Hematopoietic multipotent progenitor cell (in vitro differentiated cells): ENCODE measurements at places on chromosomes 7 and 10. TPM values are rescaled to one million over a fixed set of nuclear protein-coding genes. Genes with fewer than 3 reads are reported as not detected.

DNA sequence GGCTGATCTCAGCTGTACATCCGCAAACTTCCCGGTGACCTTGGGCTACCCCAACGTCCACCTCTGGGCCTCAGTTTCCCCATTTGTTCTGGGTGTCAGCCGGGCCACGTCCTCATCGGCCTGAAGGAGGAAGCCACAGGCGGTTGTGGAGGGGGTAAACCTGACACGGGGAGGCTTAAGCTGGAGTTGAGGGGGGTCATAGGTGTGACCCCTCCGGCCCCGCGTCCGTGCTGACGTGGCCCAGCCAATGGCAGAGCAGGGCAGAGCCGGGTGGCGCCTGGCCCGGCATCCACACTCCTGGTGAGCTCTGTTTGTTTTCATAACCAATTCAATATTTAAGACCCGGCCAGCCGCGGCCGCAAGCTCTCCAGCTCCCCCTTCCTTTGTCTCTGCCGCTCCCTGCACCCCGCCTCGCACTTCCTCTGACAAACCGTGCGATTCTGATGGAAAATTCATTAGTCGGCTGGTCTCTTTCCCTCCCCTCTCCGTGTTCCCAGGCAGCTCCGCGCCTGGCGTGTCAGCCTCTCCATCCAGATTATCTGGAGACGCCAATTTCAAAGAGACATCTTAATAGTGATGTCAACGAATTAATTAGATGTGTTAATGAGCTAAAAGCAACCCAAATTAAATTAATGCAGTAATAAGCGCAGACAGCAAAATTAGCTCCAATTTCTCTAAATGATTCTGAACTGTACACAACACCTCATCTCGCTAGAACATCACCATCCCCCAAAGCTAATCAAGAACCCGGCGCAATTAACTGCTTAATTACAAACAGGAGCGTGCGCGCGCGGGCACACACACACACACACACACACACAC lies 55.4 kb downstream of the MICALL2 start:
- no peak for DNase-seq

GRCh38 chr7:43482679-43483252 lies 100.1 kb upstream of the STK17A start:
- DNase-seq, result no peak

DNA sequence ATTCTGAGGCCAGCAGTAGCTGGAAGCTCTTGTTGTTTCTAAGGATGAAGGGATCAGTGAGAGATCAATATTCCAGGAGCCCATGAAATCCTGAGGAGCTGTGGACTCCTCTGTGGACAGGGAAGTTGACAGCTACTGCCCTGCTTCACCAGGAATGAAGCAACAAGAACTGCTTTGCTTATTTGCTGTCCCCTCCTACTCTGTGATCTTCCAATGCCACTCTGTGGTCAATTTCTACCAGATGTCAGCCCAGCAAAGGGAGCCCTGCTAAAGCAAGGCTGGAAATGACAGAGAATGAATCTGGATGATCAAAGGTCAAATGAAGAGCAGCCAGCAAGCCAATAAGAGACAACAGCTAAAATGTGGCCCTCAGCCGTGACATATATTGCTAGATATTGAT lies 227.5 kb upstream of the CHRM2 start:
- DNase-seq, result no peak

DNA sequence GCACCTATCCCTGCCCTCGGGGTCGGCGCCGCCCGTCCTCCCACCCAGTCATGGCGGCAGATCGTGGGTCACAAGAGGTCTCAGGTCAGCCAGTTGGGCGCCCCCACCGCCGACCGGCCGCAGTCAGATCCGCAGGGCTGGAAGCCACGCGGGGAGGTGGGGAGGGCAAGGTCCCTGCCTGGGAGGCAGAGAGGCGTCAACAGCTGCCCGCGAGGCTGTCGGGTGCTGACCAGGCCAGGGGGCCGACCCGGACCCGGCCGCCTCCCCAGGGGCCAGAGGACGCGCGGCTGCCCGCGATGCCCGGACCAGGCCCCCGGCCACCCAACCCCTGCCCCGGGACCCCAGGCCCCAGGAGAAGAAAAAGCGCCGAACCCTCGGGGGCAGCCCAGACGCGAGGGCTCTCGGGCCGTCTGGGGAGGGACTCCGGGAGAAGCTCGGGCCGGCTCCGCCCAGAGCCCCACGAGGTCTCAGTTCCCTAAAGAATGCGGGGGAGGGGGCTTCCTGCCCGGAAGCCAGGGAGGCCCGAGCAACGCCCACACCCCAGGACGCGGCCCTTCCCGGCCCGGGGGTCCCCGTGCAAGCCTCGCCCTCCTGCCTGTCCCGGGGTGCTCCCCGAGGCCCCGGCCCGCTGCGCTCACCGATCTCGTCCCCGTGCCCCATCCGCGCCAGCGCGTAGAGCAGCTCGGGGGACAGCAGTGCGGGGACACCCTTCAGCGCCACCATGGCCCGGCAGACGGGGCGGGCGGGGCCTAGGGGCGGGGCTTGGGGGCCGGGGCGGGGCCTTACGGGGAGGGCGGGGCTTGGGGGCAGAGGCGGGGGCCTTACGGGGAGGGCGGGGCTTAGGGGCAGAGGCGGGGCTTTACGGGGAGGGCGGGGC lies at the start of gene FUOM:
FUOM (minus strand) TSS at position 735 of the 877 bp plus-strand sequence; CDS start at position 723, 12 bp downstream.
- peak; percentile 76 for DNase-seq

DNA sequence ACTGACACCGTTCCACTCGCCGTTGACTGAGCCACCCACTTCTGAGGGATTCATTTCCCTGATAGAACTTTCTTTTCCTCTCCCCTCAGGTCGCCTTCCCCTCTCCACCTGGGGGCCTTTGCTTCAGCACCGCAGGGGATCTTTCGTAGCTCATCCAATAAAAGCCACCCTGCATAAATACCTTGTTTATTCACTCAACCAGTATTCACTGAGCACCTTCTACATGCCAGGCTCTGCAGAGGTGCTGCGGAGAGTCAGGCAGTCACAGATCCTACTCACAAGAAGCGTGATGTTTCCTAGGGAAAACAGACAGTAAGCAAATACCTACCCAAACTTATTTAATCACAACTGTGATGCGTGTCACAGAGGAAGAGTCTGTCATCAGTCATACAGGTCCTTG lies 127.7 kb downstream of the TEX36 start:
- DNase-seq, result no peak

DNA sequence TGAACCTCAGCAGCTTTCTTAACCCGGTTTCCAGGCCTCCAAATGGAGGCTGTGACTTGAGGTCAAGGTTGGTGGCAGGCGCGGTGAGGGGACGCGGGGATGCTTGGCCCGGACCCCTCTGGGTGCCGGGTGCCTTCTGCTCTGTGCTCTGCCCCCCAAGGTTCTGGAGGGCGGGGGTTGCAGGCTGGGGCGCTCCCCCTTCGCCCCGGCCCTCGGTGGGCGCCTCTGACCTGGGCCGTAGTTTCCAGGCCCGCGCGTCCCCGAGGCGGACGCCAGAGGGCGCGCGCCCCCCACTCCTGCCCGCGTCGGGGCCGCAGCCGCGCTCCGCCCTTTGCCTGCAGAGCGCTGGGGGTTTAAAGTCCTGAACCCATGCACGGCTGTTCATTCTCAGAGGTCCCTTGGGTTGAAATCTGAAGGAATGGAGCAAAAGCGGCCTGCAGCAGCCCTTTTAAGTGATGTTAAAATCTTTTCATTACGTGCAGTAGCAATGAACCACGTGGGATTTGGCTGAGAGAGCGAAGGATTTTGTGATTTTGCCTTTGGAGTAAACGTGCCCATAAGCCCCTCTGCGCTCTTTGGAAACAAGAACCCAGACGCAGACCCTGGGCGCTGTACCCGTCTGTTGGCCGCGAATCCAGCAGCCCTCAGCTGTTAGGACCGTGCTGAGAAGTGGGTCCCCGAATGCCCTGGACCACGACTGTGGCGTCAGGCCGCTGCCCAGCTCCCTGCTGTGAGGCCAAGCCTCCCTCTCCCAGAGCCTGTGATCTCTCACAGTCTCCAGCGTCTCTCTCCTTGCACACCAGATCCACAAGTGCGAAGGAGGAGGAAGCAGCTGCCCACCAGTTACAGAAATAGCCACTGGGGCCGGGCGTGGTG lies 135.0 kb downstream of the ACTR3B start:
- DNase-seq, result no peak

DNA sequence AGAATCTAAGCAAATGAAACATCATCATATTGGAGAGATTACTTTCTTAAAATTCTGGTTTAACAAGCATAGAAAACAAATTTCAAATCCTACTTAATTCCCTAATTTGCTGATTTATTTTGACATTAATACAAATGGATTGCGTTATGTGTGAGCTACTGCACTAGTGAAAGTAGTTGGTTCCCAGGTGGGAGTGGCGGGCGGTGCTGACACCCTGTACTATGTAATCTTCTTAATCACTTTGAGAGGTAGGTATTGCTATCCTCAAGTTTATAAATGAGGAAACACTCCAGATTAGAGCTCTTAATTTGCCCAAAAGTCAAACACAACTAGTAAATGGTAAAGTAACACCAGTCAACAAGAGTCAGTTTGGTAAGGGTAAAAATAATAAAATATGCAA lies 131.1 kb downstream of the ELAPOR2 start:
- no peak for DNase-seq

DNA sequence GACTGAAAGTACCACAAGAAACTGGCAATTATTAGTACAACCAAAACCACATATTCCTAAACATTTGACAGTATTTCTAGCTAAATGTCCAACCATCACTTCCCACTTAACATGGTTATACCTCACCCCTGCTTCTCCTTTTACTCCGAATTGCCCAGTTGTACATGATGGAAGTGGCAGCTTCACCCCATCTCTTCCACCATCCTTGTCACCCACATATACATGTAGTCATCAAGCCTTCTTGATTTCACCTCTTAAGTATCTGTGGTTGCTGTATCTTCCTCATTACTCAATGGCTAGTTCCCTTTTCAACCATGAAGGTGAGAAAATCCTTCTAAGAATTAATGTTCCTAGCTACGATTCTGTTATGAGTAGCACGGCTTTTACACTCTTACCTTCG lies 388.2 kb downstream of the CALN1 start:
- DNase-seq, result no peak

GRCh38 chr10:21649454-21649872 lies 115.4 kb downstream of the MLLT10 start:
- no peak for DNase-seq

DNA sequence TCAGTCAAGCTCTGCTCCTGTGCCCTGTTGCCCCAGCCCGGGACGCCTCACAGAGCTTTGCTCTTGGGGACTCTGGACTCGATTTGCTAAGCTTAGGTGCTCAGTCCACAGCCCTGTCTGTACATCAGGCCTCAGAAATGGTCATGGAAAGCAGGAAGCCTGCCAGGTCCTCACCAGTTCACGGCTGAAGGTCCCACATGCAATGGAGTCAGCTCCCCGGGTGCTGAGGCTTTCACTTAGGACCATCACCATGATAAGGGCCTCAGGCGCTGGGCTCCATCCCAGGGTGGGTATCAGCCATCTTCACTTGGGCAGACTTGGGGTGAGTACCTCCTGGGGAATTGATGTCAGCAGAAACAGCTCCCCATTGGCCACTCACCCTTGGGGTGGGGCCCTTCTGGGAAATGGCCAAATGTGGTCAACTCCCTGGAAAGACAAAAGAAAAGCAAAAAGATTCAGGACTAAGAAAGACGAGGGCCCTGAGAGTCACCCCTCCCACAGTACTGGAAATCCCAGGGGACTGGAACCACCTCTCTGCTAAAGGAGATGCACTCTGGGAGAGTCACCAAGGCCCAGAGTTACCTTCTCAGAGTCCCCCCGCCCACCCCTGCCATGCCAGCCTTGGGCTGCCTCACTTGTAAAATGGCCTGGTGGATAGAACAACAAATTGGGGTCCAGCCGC lies 37.6 kb downstream of the FAM53B start:
- DNase-seq, result no peak

- DNase-seq, result no peak
These were observed 32.3 kb downstream of the REEP3 start for GRCh38 chr10:63553473-63553872.

- no peak for DNase-seq
These were observed 497.3 kb upstream of the GALNT17 start for GRCh38 chr7:70634610-70635068.

GRCh38 chr10:121556455-121556854 lies 41.8 kb downstream of the FGFR2 start:
- DNase-seq, result no peak

DNA sequence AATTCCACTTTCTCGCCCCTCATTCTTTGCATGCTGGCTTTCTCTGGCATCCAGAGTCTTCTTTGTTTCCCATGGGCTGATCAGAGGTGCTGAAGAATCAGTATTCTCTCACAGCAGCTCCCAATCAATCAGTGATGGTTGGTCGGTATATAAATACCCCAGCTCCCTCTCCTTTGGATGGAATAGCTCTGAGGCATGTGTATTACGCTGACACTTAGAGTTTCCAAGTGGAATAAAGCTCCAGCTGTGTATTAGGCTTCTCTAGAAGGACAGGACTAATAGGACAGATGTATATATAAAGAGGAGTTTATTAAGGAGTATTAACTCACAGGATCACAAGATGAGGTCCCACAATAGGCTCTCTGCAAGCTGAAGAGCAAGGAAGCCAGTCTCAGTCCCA lies 218.3 kb upstream of the GRB10 start:
- no peak for DNase-seq

GRCh38 chr7:24786941-24787340 lies 29.7 kb upstream of the GSDME start:
- DNase-seq, result peak; percentile 57

- no peak for DNase-seq
These were observed 47.5 kb downstream of the INHBA start for GRCh38 chr7:41655426-41655825.

GRCh38 chr7:91228927-91229558 lies 35.2 kb upstream of the FZD1 start:
- DNase-seq, result no peak

DNA sequence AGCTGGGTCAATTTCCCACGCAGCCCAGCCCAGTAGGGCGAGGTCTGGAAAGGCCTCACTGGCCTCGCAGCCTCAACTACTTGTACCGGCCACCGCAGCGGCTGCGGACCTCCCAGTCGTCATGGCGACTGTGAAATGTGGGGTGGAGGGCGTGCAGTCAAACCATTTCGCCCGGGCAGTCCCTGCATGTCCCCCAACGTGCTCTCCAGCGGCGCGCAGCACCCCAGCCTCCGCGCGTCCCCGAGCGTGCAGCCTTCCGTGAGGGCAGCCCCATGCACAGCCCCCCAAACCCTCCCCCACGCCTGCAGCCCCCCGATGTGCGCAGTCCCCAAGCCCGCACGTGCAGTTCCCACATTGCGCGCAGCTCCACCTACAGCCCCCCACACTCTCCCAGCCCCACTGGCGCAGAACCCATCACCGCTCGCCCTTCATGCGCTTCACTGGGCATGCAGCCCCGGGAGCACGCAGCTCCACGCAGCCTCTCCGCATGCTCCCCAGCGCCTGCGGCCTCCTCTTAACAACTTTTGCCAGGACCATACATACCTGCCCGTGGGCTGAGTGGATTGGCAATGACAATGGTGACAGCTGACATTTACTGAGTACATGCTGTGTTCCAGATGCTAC lies 34.5 kb upstream of the SFTPD start:
- DNase-seq, result no peak

- no peak for DNase-seq
These were observed 21.6 kb downstream of the PNLIP start for GRCh38 chr10:116567335-116567734.

GRCh38 chr7:129887865-129888264 lies 64.9 kb downstream of the UBE2H start:
- no peak for DNase-seq

Gene ZNF117
- total RNA-seq, result 2.7 TPM

Gene IMMP2L
- total RNA-seq, result 11.6 TPM

Gene ADGRA1
- total RNA-seq, result not detected

Gene LDB3
- not detected for total RNA-seq

Gene FRAT2
- total RNA-seq, result 15.6 TPM

Gene CC2D2B
- under 0.01 TPM for total RNA-seq

Gene SFTPA1
- not detected for total RNA-seq

Gene FGFR2
- not detected for total RNA-seq

Gene TUBAL3
- 1.3 TPM for total RNA-seq

Gene GIMAP6
- 67.1 TPM for total RNA-seq

Gene OPN1SW
- total RNA-seq, result not detected

Gene VWA2
- total RNA-seq, result 13.7 TPM

Gene ARHGEF35
- total RNA-seq, result 0.54 TPM

Gene OR2A5
- not detected for total RNA-seq

Gene CH25H
- total RNA-seq, result not detected
